Pons (tissue), 1 donor: ENCODE measurements at places on chromosomes 1 and 21.

DNA sequence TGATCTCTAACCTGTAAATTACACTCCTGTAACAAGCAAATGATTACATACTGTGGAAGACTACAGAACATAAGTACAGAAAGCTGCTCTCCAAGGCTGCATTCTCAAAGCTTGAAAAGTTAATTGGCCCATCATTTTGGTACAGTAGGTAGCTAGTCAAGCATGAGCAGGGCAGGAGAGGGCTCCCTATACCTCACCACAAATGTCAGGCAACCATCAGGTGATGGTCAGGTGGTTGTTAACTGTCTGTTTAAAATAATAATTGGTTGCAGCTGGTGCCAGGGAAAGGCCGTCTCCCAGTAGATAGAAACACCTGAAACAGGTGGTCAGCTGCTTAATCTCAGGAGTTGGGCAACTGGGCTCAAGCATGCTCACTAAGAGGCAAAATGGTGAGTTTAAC, 13.1 kb upstream of the SLC1A7 start:
- no peak for DNase-seq

GRCh38 chr1:246128494-246129069, 378.5 kb downstream of the SMYD3 start:
- no peak for DNase-seq

DNA sequence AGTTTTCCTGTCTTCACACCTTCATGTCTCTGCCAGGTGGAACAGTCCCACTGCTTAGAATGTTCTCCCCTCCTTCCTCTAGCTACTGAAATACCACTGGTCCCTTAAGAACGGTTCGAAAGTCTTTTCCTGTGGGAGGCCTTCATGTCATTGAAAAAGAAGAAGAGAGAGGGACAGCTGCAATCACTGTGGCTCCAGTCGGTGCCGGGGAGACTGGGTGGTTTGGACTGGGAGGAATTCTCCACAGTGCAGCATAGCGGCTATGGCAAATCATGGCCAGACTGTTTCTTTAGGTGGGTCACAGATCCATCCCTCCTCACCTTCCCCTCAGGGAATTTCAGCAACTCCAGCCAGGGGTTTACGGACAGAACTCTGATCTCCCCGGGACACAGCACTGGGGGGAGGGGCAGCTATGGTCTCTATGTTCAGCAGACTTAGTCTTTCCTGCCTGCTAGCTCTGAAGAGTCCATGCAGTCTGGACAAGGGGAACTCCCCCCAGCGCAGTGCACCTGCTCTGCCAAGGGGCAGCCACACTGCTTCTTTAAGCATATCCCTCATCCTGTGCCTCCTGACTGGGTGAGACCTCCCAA, 567.2 kb downstream of the SMYD3 start:
- no peak for DNase-seq

DNA sequence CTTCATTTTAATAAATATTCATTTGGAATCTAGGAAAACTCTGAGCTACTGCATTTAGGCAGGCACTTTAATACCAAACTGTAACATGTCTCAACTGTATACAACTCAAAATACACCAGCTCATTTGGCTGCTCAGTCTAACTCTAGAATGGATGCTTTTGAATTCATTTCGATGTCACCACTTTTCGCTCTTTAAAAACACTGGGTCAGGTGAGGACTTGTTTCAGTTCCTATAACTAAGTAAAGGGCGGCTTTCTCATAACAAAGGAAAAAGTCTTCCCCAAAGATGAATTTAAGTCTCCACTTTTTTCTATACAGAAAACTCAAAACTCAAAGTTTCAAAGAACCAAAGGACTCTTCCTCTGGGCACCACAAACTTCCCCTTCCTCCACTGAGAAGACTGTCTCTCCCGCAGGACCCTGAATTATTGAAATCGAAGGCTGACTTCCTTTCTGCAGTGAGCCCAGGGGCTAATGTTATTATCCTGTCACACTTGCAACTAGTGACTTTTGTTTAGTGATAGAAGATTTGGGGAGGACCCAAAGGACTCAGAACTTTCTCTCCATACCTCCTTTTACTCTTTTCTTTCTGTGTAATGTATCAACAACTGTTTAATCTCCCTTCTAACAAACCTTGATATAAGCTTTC, 9.7 kb upstream of the DHX9 start:
- DNase-seq: no peak

DNA sequence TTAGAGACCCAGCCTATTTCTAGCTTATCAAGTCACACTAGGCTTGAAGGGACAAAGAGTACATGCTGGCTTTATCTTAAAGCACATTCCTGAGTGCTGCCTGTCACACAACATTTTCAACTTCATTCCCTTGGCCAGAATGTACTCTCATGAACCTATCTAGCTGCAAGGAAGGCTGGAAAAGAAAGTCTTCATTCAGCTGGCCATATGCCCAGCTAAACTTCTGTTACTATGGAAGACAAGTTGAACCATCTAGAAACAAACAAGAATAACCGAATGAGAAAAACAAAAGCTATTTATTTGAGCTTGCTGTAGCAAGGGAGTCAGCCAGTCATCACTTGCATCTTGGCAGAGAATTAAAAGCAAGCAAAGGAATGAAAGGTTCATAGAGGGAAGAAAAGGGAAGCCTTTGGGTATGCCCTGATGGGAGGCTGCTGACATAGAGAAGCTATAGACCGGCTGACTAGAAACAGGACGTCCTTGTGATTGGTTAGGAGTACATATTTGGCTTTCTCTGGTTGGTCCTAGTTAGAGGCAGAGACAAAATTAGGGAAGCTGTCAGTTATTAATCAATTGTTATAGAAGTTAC, 108.4 kb downstream of the NEK7 start:
- DNase-seq: peak; percentile 34

GRCh38 chr1:37071829-37072228, 37.5 kb upstream of the GRIK3 start:
- DNase-seq: peak; percentile 56

DNA sequence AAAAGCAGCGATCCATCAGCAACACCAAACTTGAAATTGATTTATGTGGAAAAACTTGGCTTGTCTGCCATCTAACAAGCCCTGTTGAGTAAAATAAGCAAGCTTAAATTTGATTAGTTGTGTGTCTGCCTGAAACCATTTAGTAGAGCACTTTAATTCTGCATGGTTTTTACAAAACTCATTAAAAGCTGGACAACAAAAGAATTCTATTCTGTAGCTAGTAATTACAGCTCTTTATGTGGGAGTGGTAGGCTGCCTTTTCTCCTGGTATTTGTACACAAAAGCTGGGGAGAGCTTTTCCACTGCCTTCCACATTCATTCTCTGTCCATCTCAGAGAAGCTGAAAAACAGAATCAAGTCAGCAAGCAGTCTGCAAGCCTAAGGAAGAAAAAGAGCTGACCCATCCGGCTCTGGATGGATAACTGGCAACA, 1.7 kb downstream of the ETS2 start:
- no peak for DNase-seq

GRCh38 chr21:42044871-42045495, 26.1 kb upstream of the UMODL1 start:
- DNase-seq: no peak

GRCh38 chr1:208150833-208151458, 93.2 kb downstream of the PLXNA2 start:
- DNase-seq: no peak

- DNase-seq: no peak
Measured at GRCh38 chr1:93683234-93683633, 1.6 kb upstream of the BCAR3 start.

GRCh38 chr1:175839779-175840669, 96.6 kb upstream of the TNR start:
- no peak for DNase-seq

GRCh38 chr1:182143825-182144645, 82.5 kb upstream of the ZNF648 start:
- peak; percentile 84 for DNase-seq

DNA sequence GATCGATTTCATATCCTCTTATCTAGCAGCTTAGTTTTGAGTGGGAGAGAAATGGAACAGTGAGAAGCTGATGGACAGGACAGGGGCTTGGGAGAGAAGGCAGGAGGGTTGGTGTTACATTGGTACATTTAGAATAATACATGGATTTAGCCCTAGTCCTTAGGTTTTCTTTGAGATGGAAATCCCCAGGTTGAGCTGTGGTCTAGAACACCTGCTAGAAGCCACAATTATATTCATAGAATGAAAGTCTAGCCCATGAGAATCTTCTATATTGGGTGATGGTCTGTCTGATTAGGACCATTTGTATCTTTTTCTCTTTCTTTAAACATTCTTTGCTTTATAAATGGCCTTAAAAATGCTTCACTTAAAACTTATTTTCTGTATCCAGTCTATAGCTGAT, 19.9 kb downstream of the CRNN start:
- DNase-seq: no peak

DNA sequence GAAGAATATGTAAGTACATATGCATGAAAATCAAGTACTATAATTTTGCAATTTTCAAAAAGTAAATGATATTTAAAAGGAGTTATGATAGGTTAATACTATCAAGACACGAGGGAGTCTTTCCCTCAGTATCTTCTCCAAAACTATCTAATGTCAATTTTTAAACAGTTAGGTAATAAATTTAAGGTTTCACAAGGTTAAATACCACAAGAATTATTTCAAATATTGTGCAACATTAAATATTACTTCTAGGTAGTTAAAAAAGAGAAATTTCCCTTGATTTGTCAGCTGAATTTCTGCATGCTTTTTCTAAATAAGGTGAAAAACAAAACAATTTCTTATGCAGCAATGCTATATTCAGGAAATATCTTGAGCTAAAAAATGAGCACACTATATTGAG, 3.5 kb downstream of the CFHR5 start:
- no peak for DNase-seq

GRCh38 chr21:40051801-40052200, 184.6 kb downstream of the PCP4 start:
- DNase-seq: no peak

DNA sequence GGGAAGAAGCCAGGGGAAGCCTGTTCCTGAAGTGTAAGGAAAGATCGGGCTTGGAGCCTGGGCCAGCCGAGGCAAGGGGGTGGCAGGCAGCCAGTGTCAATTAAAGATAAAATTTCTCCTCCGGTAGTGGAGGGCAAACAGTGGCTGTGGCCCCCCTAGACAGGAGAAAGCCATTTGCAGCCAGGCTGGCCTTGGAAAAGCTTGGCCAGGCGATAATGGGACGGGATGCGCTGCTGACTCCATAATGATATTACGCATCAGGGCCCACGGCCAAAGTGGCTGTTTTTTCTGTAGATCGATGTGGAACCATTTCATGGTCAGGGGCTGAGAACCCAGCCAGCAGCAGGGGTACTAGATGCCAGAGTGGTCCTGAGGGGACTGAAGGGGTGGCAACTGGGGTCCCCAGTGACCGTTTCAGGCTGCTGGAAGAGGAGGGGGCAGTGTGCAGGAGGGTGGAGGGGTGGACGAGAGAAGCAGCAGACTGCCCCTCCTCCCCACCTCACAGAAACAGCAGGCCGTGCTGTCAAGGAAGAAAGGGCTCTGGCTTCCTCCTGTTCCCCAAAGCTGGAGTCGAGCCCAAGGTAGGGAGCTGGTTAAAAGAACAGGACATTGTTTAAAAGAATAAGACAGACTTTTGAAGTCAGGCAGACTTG, 25.2 kb downstream of the KCNC4 start:
- DNase-seq: peak; percentile 18
